Lower lobe of right lung (tissue), 2 donors: ENCODE measurements at places on chromosomes 7 and 10. TPM values are rescaled to one million over a fixed set of nuclear protein-coding genes. Genes with fewer than 3 reads are reported as not detected.

The TFEC gene
- 41.9 TPM for total RNA-seq

DNA sequence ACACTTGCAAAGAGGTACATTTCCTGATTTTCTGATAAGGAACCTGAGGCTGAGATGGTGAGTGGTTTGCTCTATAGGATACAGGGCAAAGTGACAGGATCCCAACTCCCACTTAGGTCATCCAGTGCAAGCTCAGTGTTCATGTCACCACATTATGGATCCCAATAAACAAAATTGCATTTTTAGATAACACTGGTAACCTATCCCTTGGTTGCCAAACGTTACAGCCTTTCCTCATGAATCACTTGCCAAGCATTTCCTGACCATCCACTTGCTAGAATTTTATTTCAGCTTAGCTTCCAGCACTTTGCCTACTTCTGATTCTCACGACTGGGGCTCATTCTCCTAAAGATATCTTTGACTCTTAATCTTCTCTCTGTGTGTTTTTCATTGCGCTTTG lies 131.4 kb upstream of the ODAD2 start:
- no peaks in the 10 kb centered on the region for H3K27me3 ChIP-seq
- H3K4me3 ChIP-seq: no peak overlapping the region
- no peak overlapping the region for H3K27ac ChIP-seq
- no peak for DNase-seq
- peaks cover under 1% of the 10 kb centered on the region for H3K4me1 ChIP-seq
- no peaks in the 10 kb centered on the region for H3K36me3 ChIP-seq

GRCh38 chr7:104230606-104231005 lies 22.8 kb upstream of the ORC5 start:
- no peak for DNase-seq
- no peak overlapping the region for H3K4me3 ChIP-seq
- peaks cover 7% of the 10 kb centered on the region for H3K27me3 ChIP-seq
- H3K36me3 ChIP-seq: no peaks in the 10 kb centered on the region

The SCD gene
- 327 TPM for total RNA-seq

- H3K27ac ChIP-seq: no peak overlapping the region
- no peaks in the 10 kb centered on the region for H3K36me3 ChIP-seq
- no peak overlapping the region for H3K4me3 ChIP-seq
- no peak for DNase-seq
- peaks cover 8% of the 10 kb centered on the region for H3K4me1 ChIP-seq
These were observed 16.9 kb upstream of the FIGNL1 start for GRCh38 chr7:50466815-50467585.

DNA sequence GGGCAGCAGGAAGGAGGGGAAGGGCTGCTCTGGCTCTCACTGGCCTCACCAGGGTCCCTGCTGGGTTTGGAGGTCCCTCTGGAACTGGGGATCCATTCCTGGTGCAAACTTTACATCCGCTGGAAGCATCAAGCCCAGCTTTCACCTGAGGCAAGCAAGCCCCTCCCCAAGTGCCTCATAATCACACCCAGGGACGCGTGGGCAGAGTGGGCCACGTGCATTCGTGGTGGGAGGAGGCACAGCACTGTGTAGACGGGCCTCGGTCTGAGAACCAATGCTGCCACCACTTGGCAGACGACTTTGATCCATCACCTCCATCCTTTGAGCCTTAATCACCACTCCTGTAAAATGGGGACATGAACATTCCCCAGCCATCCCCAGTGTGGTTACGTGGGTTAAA lies 74.1 kb downstream of the VWA2 start:
- H3K4me3 ChIP-seq: no peak overlapping the region
- no peaks in the 10 kb centered on the region for H3K4me1 ChIP-seq
- no peak overlapping the region for H3K27ac ChIP-seq
- H3K36me3 ChIP-seq: no peaks in the 10 kb centered on the region
- no peaks in the 10 kb centered on the region for H3K27me3 ChIP-seq

The UFSP1 gene
- 2.3 TPM for total RNA-seq

GRCh38 chr10:22977751-22978150 lies 49.9 kb downstream of the ARMC3 start:
- DNase-seq: no peak
- no peak overlapping the region for H3K27ac ChIP-seq
- H3K27me3 ChIP-seq: no peaks in the 10 kb centered on the region

The ZNF775 gene
- total RNA-seq: 4.5 TPM
